Activated T-helper 17 cell treated with anti-CD3 and anti-CD28 coated beads, Interleukin-2, amount 50 U/mL, for 72 hours (primary cell): ENCODE measurements at places on chromosomes 2 and 18. TPM values are rescaled to one million over a fixed set of nuclear protein-coding genes. Genes with fewer than 3 reads are reported as not detected.

DNA sequence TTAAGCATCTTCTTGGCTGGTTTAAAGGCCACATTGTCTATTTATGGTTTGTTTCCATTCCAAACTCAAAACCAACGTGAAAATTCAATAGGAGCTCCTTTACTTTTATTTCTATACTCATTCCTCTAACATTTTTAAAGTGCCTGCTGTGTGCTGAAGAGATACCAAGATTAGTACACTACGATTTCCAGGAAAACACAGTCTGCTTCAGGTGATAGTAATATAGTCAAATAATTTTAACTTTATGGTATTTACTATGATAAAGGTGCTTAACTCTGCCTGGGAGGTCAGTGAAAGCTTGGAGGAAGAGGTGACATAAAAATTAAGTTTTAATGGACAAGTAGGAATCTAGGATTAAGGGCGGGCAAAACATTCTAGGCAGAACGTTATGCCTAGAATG, 121.4 kb downstream of the KIAA1328 start:
- no peak for ATAC-seq

GRCh38 chr2:20225294-20226151, 593 bp upstream of the SDC1 start:
- ATAC-seq = peak; percentile 62

Gene PDE1A
- total RNA-seq = not detected

- ATAC-seq = no peak
Observed at GRCh38 chr2:64985447-64985846, 3.8 kb upstream of the SLC1A4 start.

- ATAC-seq = no peak
Observed at GRCh38 chr18:52045946-52046675, 293.9 kb upstream of the DCC start.

DNA sequence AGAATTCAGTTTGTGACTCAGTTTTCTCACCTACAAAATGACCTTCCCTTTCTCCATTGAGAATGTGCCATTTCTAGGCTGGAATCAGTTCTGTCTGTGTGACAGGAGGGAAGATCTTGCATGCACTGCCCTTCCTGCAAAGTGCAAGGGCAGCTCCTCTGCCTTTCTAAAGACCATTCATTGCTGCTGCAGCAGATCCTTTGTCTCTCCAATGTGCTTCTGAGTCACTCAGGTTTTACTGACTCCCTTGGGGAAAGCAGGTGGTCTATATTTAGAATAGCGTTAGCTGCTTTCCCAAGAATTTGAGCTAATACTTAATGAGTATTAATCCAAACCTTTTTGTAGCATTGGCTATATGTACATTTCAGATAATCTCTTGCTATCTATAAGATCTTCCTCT, 62.5 kb downstream of the DAW1 start:
- no peak for ATAC-seq
